ENCODE measurements at places on chromosomes 7 and 10.

- no peak for DNase-seq
Observed at GRCh38 chr7:128164955-128165670, 76.0 kb upstream of the LEP start.

- DNase-seq, result no peak
Observed at GRCh38 chr10:21681156-21681555, 147.1 kb downstream of the MLLT10 start.

DNA sequence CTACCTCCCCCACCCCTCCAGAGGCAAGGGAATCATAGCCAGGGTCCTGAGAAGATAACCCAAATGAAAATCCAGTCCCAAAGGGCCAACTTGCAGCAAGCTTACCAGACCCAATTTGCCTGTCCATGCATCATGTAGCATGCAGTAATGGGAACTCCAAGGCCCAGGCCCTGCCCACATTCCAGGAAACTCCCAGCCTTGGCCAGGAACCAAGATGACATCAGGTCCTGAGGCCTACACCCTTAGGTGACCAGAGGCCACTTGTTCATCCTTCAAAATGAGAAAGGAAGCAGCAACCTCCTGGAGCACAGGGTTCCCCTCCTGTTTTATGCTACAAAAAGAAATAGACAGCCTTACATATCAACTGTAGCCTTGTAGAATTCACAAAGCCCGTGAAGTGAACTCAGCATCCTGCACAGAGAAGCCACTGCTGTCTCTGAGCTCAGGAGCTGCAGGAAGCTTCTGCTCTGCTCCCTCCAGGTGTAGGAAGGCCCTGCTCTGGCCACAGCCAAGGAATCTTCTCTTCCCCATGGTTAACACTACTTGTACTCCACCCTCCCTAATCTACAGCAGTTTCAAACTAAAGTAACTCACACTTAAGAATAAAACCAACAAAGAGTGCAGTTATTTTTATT lies 30.3 kb upstream of the GRB10 start:
- peak; percentile 13 for DNase-seq

- DNase-seq, result no peak
Observed at GRCh38 chr10:64115471-64115870, 594.3 kb downstream of the REEP3 start.
